Kidney epithelial cell (primary cell): ENCODE measurements at places on chromosomes 1 and 21. TPM values are rescaled to one million over a fixed set of nuclear protein-coding genes. Genes with fewer than 3 reads are reported as not detected.

DNA sequence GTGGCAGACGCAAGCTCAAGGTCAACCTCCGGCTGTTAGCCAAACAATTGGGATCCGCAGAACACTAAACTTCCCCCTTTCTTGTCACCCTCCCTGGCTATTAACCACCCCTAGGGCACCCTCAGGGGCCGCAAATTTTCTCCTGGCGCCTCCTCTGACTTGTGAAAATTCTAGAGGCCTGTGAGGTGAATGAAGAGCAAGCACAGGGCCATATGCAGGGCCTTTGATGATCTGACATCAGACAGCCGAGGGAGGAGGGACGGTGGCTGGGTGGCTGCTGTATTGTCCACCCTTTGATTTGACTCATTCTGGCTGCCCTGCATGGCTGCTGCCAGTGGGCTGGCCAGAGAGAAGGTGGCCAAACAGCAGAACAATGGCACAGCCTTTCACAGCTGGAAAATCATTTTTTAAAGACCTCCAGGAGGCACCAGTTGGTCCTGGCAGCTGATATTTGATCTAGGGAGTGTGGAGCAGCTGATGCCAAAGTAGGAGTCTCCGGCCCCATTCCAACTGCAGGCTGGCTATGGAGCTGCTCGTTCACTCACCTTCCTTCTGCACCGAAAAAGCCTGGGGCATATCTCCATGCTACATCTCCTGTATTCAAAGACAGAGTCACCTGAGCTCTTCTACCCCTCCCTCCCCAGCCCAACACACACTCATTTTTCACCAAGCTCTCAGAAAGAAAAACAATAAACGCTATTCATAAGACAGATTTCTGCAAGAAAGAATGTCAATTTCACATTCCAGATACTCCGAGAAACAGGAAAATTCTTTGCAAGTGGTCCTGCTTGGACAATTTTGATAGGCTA is 44.9 kb upstream of the BARHL2 start:
- DNase-seq: no peak

- DNase-seq: no peak
These were observed 55.2 kb upstream of the ARTN start for GRCh38 chr1:43878440-43878839.

DNA sequence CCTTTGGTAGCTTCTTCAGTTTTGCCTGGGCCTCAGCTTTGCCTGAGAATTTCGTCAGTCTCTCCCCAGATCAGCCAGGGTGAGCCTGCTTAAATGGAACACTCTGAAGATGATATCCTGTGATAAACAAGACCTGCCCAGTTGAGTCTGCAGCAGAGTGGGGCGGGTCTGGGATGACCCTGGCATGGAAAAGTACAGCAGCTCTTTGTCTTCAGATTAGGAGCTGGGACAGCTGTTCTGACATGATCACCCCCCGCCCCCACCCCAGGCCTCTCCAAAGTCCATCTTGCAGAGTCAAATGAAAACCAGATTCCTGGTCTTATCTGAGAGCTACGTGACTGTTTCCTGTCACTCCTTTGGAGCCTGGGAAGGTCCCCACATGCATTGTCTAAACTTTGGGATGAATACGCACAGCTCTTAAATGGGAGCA is 2.2 kb upstream of the TMEM51 start:
- no peak for DNase-seq

DNA sequence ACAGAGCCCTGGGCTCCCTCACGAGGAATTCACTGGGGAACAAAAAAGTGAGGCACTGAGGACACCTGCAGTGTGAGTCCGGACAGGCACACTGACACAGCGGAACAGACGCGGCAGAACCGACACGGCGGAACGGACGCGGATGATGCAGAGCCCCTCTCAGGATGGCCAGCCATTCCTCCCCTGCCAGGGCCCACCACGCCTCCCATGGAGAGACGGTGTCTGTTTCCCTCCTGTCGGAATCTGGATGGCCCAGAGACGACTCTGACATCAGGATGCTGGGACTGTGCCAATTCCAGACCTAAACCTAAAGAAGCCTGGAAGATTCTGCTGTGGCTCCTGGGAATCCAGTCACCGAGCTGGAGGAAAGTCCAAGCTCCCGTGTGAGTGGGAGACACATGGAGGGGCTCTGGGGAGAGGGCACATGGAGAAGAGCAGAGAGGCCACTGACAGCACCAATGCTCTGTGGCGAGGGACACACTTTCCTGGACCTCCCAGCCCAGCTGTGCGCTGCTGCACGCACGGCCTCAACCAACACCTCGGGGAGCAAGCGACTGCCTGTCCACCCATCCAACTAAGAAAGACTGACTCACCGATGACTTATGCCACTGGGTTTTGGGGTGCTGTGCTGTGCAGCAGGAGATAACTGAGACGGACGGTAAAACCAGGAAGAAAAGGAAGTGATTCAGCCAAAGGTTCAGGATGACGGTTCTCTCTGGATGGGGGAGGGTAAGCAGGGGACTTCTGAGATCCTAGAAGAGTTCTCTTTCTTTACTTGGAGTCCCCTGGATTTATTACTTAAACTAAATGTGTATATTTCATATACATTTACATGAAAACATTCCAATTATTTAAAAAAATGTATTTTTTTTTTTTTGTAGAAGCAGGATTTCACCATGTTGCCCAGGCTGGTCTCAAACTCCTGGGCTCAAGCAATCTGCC is 23.3 kb downstream of the ZBTB17 start:
- DNase-seq: peak; percentile 93

DNA sequence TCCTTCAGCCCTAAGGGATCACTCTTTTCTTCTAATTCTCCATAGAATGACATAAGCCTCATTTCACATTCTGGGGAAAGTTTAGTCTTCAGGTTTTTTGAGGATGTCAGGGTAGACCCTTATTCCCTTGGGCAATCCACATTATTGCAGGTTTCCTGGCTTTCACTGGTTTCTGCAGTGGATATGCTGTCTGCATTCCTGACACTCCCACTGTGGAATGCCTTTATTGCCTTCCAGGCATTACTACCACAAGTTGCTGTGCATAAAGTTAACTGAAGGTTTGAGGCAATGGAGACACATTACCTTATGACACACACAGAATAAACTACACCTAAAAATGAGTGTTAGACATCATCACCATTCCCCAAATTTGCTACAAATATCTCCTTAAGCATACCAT is 12.7 kb downstream of the FASLG start:
- peak; percentile 39 for DNase-seq

- no peak for DNase-seq
These were observed 73.9 kb downstream of the PLXNA2 start for GRCh38 chr1:208170252-208170651.

GRCh38 chr1:95072117-95072516 is 634 bp downstream of the ALG14 start:
- no peak for DNase-seq

DNA sequence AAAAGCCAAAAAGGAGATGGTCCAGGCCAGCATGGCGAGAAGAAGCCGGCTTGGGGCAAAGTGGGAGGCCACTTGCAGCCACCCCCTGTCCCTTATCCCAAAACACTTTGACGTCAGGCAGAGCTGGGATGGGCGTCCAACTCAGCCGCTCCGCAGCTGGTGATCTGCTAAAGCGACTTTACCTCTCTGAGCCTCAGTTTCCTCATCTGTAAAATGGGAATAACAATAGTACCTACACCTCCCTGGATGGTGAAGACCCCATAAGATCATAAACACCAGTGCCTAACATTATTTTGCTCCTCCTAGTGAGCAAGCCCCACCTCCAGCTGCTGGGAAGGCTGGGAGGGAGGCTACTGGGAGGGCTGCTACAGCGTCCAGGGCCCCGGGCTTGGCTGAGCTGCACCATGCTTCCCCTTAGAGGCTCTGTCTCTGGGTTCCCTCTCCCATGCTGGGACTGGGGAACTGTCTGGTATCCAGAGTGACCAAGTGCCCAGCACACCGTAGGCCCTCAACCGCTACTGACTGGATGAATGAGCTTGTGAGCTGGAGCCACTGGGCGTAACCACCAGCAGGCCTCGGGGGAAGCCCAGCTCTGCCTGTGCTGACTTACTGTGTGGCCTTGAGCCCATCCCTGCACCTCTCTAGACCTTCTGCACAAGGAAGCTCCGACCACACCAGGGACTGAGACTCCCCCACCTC is 18.3 kb downstream of the IFFO2 start:
- DNase-seq: peak; percentile 68

DNA sequence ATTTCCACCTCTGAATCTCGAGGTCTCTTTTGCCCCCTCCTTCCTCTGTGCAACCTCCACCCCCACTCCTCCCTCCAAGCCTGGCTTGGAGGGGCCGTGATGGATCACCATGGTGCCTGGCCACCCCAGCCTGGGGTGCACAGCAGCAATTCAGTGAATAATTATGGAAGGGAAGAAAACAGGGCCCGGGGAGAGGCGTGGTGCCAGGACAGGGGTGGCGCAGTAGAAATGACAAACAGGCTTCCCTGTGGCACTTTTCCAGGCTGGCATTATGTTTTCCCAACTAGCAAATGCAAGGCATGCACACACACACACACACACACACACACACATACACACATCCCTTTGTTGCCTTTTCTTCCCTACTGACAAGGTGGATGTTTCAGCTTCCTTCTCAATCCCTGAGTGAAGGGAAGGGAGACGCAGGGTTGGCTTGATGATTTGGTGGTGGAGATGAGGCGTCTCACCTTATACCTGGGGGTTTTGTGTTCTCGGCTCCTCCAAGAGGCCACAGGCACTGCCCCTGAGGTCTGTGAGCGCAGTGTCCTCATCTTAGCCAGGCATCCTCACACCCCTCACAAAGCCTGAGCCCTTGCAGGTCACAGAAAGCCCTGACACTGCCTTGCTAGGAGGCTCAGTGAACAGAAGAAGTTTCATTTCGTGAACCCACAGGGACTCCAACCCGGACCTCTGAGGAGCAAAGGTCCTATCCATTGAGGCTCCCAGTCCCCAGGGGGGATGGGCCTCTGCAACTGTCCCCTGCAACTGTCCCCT is 215.8 kb downstream of the MATN1 start:
- DNase-seq: no peak

GRCh38 chr1:55821234-55821633 is 606.1 kb upstream of the USP24 start:
- no peak for DNase-seq

GRCh38 chr1:42844592-42845140 is 1.7 kb upstream of the ZNF691 start:
- no peak for DNase-seq

DNA sequence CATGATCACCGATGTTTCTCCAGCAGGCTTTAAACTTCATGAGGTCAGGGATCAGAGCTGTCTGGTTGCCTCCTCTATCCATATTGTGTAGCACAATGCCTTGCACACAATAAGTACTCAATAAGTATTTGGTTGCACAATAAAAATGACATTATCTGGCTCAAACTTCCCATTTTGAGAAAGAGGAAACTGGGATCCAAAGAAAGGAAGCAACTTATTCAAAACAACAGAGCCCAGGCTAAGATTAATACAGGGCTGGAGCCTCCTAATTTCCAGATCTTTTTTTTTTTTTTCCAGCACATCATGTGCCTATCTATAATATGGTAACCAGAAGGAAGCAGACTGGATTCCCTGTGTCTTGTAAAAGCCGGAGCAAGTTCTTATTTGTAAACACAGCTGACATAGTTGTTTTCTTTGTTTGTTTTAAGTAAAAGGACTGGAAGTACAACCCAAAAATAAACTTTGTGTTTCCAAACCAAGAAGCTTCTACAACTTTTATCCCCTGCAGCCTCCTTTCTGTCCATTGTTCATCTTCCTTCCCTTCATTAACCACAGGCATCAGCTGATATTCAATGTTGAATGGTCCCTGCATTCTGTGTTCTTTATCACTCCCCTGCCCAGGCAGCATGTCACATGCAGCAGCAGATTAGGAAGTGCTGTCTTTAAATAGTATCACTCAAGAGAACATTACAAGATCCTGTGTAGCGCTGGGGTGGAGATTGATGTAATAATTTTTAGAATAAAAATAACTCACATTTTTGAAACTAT is 71.2 kb upstream of the HOOK1 start:
- DNase-seq: no peak

DNA sequence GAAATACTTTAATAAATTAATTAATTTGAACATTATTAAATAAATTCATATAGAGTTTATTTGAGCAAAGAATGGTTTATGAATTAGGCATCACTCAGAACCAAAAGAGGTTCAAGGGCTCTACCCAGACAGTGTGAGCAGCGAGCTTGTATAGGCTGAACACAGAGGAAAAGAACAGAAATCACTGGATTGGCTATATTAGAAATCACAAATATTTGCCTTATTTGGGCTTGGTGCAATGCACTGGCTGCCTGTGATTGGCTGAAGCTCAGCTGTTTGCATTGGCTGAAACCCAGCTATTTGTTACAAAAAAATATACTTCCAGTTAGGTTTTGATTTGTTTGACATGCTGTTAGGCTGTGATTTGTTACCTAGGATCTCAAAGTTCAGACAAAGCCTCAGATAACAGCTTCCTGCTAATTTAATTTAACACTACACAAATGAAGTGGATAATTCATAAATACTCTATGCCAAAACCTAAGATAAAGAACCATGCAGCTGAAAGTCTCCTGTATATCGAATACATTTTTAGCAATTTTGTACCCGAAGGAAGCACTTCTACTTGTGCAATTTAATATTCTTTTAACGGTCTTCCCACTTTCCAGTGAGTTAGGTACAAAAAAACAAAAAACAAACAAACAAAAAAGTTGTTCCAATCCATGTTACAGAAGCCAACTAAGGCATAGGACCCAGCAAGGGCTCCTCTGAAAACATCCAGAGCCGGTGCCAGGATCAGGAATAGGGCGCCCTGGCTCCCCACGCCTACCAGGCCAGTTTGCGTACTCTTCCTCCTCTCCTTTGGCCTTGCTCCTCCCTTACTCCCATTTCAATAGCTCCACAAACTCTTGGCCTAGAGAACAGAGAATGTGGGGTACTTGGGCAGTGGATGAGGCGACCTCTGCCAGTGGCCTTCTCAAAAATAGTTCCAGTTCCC is 179.1 kb downstream of the DUSP10 start:
- no peak for DNase-seq

DNA sequence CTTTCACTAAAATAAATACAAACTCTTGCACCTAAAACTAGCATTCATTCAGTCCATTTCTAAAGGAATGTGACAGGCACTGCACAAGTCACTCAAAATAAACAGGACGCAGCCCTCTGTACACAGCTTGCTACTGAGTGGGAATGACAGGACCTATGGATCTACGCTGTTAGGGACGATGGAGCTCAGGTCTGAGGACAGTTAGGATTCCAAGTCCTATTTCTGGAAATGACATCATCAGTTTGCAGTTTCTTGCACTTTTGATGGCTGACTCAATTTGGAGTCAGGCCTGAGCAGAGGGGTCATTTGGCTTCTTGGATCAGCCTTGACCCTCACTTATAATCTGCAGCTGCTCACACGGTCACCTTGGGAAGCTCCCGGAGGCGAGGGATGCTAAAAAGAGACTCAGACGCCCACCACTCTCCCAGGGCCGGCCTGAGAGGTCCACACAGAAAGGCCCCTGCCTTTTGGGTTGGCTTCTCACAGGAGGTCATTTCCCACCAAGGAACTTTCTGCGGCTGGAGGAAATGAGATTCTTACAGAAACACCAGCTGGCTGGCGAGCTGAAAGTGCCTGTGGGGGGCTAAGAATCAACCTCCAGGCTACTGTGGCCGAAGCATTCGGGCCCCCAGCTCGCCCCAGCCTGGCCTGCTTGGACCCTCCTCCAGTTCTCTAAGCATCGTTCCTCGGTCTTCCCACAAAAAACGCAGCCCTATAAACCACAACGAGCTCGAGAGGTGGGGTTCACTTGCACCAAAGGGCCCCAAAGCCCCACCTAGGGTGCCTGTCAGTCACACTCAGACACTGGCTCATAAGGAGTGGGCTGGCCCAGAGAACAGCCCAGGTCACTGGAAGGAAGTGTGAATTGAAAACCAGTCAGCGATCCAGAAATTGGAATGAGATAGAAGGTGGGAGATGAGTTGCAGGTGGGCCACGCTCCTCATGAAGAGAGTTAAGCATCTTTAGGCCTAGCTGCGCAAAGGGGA is 8.9 kb upstream of the PDE9A start:
- no peak for DNase-seq

The DNASE2B gene
- not detected in 2 replicates for total RNA-seq

The OR2T35 gene
- not detected in 2 replicates for total RNA-seq

The ECM1 gene
- 5.4 and 6.0 TPM in 2 replicates for total RNA-seq

The UBE2U gene
- total RNA-seq: not detected in 2 replicates
